ENCODE measurements at places on chromosomes 2 and 18.
A peak's percentile ranks its signal among the peaks of the same experiment; 100 is the strongest.

- DNase-seq, result peak; percentile 10
Measured at GRCh38 chr2:195659114-195659513, 2.1 kb downstream of the SLC39A10 start.

GRCh38 chr2:172856606-172857005 lies 121.0 kb downstream of the RAPGEF4 start:
- no peak for DNase-seq

GRCh38 chr2:212928681-212929080 lies 222.7 kb downstream of the IKZF2 start:
- peak; percentile 65 for DNase-seq

- no peak for DNase-seq
Measured at GRCh38 chr2:237725661-237726060, 72.9 kb upstream of the RBM44 start.
